ENCODE measurements at places on chromosomes 3 and 15.

GRCh38 chr15:78170848-78171773 lies 21.9 kb downstream of the IDH3A start:
- DNase-seq = no peak

- DNase-seq = no peak
These were observed 36.4 kb upstream of the EIF3J start for GRCh38 chr15:44500555-44500954.

DNA sequence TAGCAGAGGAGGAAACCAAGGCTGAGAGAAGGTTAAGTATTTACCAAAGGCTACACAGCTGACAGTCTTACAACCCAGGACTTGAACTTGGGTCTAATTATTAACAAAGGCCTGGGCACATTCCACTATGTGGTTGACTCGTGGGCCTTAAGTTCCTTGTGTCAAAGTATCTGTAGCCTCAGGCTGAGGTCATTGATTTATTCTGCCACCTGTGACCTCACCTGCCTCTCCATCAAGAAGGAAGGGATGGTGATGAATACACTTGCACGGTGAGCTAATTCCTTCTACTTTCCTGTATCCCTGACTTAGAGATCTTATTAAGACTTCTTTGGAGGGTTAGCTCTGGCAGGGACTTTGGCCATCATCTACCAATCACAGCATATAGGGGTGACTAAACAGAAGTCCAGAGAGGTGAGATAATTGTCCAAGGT lies 19.9 kb upstream of the LRRC58 start:
- no peak for DNase-seq

- DNase-seq = no peak
These were observed 157.3 kb downstream of the IGF1R start for GRCh38 chr15:98805434-98806274.

DNA sequence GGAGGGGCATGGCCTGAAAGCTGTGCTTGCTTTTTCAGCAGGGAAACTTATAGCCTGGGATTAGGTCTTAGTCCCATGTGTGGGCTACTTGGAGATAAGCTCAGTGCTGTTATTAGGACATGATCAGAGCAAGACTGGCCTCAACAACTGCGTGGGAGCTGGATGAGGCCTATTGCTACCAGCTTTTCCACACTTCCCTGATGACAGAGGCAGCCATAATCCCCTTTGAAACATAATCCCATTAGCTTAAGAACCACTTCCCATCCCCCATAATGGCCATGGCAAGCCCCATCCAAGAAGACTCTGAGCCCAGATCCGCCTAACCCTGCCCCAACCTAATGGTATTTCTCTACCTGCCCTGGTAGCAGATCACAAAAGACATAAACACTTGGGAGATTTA lies 26.6 kb upstream of the GK5 start:
- no peak for DNase-seq

DNA sequence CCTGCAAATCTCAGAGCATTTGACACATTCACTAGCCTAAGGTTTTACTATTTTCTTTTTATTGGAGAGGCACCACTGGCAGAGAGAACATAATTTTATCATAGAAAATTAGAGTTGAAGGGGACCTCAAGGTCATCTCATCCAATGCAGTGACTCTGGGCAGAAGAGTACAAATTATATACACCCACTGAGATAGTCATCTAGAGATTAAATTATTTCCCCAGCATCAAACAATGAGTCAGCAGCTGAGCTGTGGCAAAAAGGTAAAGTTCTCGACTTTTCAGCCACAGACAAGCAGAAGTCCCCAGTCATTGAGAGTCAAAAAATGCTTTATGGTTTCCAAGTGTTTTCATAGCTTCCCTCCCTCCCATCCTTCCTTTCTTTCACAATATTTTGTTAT lies 39.3 kb upstream of the SEMA6D start:
- DNase-seq = no peak
